ENCODE measurements at places on chromosomes 7 and 10. TPM values are rescaled to one million over a fixed set of nuclear protein-coding genes. Genes with fewer than 3 reads are reported as not detected.

The TEX47 gene
- not detected for total RNA-seq

The SYT15B gene
- under 0.01 TPM for total RNA-seq

The JAKMIP3 gene
- 0.29 TPM for total RNA-seq

The OR2A1 gene
- 0.36 TPM for total RNA-seq

The PLXDC2 gene
- 86.9 TPM for total RNA-seq

The SAMD9 gene
- 30.4 TPM for total RNA-seq

The MUC3A gene
- not detected for total RNA-seq

The ELMO1 gene
- total RNA-seq = 2.2 TPM

The MSMB gene
- total RNA-seq = not detected

The KIAA1549 gene
- total RNA-seq = 3.3 TPM

The TRIM74 gene
- not detected for total RNA-seq

The TRIM73 gene
- 0.36 TPM for total RNA-seq

The LIPK gene
- not detected for total RNA-seq

The CNPY1 gene
- total RNA-seq = not detected

The RHOBTB1 gene
- 32.9 TPM for total RNA-seq

The ZNF485 gene
- total RNA-seq = 4.7 TPM

The DGKB gene
- total RNA-seq = 0.88 TPM

The PIK3AP1 gene
- 0.36 TPM for total RNA-seq

The TFR2 gene
- under 0.01 TPM for total RNA-seq

The ADAM8 gene
- 1.2 TPM for total RNA-seq

The PTPN20 gene
- 9.1 TPM for total RNA-seq
